ENCODE measurements at places on chromosomes 5 and 9.

DNA sequence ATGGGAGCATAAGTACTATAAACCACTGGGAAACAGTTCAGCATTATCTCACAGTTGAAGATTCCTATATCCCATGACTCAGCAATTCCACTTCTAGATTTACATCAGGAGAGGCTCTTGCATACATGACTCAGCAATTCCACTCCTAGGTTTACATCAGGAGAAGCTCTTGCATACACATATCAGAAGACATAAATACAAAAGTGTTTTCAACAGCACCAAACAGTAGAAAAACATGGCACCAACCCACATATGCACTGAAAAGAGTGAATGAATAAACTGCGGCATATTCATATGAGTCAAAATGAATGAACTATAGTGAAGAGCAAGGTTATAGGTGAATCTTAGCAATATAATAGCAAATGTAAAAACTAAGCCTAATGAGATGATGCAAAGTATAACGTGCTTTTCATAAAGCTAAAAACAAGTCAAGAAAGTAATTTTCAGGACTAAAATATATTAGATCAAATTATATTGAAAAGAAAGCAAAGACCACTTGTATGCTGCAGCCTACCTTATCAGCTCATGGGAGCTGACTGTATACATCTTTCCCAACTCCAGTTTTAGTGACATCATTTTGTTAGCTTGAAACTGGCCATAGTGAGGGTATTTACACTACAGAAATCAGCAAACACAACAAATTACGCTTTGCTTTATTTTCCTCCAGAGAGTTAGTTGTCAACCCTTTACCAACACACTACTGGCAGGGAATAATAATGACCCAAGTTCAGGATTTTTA is 95.8 kb downstream of the ANKRD18B start:
- DNase-seq, result no peak

DNA sequence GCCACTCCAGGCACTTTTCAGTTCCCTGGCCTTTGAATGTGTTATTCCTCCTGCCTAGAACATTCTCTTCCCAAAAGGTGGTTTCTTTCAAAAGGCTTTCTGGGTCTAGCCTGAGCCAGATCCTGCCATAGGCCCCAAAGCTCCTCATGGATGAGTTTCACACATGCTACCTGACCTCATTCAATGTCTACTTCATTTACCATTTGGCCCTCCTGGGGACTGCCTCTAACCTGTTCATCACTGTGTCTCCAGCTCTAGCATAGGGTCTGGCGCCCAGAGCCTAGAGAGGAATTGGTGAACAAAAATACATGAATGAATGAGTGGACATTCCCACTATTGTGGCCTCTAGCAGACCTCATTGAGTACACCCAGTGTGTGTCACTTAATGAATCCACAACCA is 5.4 kb upstream of the P4HA2 start:
- DNase-seq, result no peak

DNA sequence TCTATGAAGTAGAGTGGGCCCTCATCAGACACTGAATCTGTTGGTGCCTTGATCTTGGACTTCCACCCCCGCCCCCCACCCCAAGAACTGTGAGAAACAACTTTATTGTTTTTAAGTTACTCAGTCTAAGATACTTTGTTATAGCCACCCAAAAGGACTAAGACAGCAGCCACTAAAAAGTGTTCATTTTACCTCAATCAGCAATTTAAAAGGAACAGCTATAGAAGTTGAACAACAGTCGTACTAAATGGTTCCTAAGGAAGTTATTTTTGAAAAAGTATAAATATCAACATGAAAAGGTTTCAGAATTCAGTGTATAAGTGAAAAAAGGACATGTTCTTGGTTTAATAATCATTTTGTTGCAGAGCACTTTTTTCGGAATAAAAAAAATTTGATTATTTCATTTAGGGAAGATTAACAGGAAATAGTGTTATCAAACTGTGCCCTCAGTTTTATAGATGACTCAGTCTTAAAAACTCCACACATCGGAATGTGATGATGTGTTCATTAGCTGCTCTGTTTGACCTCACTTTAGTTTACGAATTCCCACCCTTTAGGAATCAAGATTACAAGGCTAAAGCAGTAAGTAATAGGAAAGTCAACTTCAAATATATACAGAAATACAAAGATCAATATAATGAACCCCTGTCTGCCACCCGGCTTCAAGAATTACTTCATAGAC is 71.2 kb downstream of the MTAP start:
- no peak for DNase-seq

DNA sequence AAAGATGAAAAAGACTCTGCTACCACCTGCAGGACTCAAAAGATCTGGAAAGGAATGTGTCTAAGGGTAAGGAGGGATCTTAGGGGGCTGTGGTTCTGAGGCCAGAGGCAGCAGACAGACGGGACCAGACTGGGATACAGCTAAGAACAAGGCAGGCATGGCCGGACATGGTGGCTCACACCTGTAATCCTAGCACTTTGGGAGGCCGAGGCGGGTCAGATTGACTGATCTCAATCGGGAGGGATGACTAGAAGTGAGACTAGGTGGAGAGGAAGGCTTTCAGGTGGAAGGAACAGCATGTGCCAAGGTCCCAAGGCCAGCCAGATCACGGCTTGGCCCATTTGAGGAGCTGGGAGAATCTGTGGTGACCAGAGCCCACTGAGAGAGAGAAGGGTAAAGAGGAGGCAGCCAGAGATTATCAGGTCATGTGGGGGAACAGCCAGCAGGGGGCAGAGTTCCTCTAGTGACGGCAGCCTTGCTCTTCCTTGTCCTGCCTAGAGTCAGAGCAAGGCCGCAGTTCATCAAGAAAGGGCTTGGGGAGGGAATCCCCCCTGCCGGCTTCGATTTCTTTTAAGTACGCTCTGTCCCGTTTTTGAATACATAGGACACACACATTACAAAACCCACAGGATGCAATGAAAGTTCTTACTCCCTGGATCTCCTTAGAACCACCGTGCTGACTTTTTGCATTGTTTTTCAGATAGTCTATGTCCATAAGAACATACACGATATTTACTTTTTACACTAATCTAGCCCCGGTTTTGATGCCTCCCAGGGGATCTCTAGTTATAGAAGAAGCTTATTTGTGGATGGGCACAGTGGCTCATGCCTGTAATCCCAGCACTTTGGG is 2.6 kb upstream of the OLFML2A start:
- DNase-seq, result peak; percentile 71
